MG63 (cell line): ENCODE measurements at places on chromosomes 6 and 20. TPM values are rescaled to one million over a fixed set of nuclear protein-coding genes. Genes with fewer than 3 reads are reported as not detected.

GRCh38 chr20:23586735-23587525 is 18.6 kb upstream of the CST9L start:
- no peak for DNase-seq

DNA sequence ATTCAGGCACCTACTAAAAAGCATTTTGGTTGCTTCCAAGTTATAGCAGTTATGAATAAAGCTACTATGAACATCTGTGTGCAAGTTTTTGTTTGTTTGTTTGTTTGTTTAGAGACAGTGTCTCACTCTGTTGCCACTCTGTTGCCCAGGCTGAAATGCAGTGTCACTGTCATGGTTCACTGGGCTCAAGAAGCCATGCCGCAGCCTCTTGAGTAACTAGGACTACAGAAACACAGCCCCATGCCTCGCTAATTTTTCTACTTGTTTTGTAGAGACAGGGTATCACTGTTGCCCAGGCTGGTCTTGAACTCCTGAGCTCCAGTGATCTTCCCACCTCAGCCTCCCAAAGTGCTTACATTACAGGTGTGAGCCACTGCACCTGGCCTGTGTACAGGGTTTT is 795.9 kb downstream of the EPHA7 start:
- DNase-seq: no peak

- DNase-seq: peak; percentile 29
Measured at GRCh38 chr6:21664314-21665109, 71.0 kb downstream of the SOX4 start.

GRCh38 chr20:21397341-21398108 is at the start of gene NKX2-4:
NKX2-4 (minus strand) TSS chr20:21397526; CDS start chr20:21397399, 127 bp downstream.
- no peak for DNase-seq

Gene DEFB116
- total RNA-seq: not detected in 2 replicates

GRCh38 chr6:36018339-36018738 is 6.1 kb downstream of the SLC26A8 start:
- no peak for DNase-seq

- DNase-seq: no peak
Measured at GRCh38 chr6:8268156-8268555, 165.8 kb upstream of the EEF1E1 start.

DNA sequence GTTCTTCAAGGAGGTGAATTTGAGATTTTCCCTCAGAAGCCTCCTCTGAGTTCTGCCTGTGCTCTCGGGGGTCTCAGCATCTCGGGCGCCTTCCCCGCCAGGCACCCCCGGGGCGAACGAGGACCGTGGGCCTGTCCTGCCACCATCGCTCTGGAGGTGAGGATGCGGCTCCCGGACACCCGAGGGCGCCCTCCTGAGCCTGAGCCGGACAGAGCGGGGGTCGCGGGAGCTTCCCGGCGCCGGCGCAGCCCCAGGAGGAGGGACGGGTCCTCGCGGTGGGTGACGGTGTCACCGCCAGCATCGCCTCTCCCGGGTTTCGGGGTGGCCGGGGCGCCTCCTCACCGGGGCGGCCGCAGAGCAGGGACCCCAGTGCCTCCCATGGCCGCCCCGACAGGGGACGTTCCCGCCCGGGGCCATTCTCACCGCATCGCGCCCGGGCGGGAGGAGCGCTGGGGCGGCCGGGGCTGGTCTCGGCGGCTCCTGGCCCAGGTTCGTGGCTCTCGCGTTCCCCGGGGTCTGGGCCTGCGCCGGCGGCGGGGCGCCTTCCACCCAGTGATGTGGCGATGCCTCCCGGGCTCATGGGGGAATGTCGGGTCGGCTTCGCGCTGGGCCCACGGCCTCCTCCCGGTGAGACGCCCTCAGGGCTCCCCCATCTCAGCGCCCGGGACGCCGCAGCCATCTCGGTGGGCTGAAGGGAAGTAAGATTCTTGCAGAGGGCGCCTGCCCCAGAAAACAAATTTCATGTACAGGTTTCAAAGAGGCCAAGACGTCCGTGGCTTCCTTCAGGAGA is 210.5 kb downstream of the ERMARD start:
- no peak for DNase-seq
